Stimulated activated CD8-positive, alpha-beta memory T cell treated with anti-CD3 and anti-CD28 coated beads, Interleukin-4, amount 100 ng/mL, for 48 hours (primary cell): ENCODE measurements at places on chromosomes 2 and 18.

GRCh38 chr18:45962461-45962860, 4.7 kb downstream of the EPG5 start:
- no peak for DNase-seq

GRCh38 chr2:198811198-198811597, 646.5 kb downstream of the SATB2 start:
- no peak for DNase-seq

DNA sequence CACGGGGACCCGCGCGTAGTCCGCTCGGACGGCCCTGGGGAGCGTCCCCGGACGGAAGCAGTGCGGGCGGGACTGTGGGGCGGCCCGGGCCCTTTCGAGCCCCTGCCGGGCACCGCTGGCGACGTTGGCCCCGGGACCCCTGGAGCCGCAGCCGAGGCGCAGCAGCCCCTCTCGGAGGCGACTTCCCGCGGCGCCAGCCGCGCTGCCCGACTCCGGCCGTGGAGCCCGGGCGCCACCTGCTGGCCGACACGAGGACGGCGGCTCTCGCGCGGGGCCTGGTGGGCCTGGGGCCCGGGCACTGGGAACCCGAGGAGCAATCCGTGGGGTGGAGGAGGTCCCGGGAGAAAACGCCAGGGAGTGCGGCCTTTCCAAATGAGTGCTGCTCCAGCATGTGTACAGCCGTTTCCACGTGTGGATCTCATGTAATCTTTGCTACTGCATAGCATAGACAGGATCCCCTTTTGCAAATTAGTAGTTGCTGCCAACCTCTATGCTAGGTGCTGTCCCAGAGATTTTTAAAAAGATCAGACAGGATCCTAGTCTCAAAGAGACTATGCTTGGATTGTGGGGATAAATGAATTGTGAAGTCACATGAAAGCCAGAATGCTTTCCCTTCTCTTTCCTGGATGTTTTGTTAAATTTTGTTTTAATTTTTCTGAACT, 4.0 kb downstream of the ID2 start:
- peak; percentile 90 for DNase-seq

GRCh38 chr2:16037808-16038457, 97.6 kb downstream of the MYCN start:
- no peak for DNase-seq

GRCh38 chr18:49381267-49381845, 79.1 kb downstream of the DYM start:
- DNase-seq: no peak

DNA sequence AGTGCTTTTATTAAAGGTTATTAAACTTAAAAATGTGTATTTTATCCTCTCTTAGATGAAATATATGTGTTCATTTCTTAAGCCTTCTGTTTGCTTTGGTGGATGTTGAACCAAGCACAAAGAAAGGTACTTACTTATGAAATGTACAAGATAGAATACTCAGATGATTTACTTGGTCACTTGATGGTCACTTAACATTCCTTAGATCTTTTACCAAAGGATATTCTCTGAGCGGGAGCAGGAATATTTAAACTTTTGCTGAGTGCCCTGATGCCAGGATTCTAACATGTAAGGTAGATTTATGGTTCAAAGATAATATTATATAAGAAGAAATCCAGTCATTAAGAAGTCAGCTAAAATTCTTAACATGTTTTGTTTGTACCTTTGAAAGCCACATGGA, 193.5 kb upstream of the ZEB2 start:
- no peak for DNase-seq

DNA sequence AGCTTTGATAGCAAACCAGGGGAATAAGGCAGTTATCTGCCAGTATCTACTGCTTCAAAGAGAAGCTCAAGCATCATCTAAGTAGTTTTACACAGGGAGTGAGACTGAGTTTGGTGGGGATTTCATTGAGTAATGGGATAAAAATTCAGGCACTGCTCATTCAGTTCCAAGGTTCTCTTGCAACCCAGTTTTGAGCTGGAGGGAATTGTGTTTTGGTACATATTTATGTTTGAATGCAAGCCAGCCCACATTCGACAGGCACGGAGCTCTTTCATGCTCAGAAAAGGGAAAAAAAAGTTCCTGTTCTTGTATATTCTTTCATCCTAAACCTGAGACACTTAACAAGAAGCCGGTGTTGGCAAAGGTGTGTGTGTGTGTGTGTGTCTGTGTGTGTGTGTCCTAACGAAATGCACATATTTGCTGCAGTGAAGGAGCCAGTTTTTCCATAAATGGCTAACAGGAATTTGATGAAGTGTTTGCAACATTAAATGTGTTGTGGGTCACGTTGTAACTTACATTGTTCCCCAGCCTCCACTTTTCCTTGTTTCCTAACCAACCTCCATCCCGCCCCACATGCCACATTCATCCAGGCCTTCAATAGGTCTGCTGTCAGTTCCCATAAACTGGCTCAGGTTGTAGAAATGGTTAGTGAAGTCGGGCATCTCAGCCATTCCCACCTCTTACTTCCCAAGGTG, 311.1 kb downstream of the TXNL1 start:
- no peak for DNase-seq

DNA sequence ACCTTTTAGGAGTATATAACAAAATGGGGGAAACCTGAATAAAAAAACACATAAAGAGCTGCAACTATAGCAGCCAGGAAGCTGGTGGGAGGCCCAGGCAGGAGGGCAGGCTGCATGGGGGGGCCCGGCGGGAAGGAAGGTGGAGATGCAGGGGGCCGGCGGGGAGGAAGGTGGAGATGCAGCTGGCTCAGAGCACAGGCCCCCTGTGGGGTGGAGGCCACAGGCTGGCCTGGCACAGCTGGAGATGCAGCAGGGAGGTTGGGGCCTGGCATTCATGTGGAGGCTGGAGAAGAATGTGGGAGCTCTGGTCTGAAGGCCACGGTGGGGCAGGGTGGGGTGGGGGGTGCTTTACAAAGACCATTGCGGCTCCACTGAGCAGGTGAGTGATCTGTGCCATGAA, 31.4 kb downstream of the FAM228A start:
- DNase-seq: no peak

DNA sequence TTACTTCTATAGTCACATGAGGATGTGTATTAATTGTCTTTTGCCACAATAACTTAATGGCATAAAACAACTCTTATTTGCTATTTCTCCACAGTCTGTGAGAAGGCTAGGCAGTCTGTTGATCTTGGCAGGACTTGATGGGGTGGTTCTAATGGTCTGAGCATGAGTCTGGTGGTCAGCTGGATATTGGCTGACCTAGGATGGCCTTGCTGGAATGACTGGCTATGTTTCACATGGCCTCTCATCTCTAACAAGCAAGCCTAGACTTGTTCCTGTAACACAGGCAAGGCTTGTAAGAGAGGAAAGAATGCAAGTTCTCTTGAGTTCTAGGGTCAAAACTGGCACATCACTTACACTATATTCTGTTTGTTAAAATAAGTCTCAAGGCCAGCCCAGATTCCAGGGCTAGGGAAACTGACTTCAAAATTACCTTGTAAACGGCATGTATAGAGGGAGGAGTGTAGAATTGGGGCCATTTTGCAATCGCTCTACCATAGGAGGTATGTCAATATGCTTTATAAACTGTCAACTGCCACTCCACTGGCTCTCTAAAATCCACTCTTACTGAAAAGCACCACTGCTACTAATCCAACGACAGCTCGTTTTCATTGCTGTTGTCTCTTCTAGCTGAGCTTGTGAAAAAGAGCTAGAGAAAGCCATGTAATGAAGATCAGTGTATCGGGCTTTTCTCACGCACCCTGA, 325.0 kb upstream of the PKDCC start:
- DNase-seq: no peak

DNA sequence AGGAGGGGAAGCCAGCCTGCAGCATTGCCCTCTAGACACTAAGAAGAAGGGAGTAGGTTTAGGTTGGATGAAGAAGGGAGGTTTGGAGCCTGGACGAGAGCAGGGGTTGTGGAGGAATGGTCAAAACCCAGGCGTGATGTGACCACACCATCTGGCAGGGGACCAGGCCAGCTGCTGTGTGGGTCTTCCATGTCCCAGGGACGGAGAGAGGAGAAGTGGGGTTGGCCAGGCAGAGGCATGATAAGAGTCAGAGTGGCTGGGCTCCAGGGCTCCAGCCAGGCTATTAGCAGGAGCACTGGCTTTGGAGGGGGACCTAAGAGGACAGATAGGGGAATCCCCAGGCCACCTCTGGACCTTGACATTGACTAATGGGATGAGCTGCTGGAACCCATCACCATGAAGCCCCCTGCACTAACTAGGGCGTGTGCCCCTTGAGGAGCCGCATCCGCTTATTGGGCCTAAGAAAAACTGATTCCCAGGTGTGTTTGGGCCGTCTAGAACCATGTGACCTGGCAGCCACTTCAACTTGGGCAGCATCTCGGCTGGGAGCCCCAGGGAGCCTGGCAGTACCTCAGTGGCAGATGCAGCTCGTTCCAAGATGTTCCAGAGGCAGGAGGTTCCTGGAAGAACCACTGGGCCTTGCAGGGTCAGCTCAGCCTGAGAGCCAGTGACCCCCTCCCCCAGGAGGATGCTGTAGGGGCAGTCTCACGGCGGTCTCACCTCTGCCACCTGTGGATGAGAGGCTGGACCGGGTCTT, 235.1 kb downstream of the AGAP1 start:
- no peak for DNase-seq

DNA sequence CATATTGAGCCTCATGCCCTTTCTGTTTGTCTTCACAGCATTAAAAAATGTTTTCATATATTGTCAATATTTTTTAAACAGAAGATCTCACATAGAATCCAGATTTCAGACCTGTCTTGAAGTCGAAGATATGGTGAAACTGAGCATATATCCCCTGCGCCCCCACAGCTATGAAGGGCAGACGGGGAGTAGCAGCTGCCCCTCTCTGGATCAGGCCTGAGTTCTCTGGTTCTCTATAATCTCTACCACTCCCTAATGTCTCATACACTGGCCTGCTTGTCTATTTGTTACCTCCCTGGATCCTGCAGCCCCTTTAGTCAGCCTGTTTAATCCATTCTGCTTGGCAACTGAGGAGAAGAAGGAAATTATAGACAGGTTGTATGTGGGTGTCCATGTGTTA, 122.4 kb downstream of the LNPK start:
- DNase-seq: no peak

DNA sequence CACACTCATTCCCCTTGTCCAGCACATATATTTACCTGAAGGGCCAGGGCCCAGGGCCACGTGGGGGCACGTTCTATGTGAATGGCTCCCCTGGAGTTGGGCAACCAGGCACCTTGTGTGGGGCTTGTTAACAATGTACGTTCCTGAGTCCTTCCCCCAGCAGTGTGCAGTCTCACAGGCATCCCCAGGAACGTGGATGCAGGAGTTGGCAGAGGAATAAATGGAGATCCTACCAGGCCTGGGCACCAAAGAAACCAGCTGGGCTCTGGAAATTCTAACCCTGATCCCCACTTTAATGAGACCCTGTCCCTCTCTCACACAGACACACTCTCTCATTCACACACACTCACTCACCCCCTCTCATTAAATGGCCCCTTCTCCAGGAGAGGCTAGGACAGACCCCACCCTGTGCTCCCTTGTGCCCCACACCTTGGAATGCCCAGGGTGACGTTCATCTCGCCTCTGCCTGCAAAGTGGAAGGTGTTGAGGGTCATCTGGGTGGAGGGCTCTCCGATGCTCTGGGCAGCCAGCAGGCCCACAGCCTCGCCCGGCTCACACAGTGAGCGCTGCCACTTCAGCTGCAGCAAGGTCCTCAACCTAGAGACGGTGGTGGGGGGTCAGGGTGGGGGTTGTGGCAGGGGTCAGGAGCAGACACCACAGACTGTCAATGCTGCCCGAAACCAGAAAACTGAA, 65.6 kb downstream of the POLR1A start:
- DNase-seq: no peak

DNA sequence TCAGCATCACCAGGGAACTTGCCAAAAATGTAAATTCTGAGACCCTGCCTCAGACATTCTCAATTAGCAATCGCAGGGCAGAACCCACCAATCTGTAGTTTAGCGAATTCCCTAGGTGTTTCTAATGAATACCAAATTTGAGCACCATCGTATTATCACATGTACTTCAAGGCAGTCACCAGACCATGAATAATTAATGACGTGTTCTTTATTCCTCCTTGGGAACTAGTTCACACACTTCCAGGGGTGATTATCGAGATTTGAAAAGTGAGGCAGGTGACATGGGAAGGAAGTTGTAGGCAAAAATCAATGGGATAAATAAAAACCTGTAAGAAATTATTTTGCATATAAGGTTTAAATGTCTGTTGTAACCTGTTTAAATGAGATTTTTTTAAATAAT, 102.5 kb upstream of the CRIM1 start:
- DNase-seq: no peak

DNA sequence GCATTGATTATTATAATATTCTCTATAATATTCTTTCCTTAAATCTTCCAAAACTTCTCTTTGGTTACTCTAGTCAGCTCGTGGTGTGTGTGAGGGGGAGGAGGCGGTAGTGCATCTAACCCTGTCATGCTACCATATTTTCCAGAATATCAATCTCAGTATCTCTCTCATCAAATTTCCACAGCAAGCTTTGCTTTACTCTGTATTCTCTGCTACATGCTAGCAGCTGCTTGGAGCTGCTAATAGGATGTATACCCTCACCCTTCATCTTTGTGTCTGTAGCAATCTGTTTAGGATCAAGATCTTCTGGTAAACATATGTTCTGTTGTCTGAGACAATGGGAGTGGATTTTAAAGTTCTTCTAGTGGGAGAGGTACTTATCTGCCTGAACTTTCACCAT, 303.8 kb upstream of the KLHL14 start:
- DNase-seq: no peak

DNA sequence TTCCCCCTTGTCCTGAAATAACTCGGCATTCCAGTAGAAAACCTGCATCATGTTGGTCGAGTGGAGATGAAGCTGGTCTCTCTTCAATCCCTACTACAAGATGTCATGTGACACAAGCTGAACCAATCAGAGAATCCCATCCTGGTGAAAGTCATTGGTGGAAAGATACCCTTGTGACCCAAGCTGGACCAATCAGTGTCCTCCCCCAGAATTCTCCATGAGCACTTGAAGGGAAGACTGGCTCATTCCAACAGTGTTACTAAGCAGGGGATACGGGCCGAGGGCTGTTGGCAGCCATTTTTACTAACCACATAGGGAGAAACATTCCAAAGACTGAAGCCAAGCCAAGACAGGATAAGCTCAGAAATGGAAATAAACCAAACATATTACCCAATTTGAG, 298.3 kb downstream of the ICOS start:
- DNase-seq: no peak

DNA sequence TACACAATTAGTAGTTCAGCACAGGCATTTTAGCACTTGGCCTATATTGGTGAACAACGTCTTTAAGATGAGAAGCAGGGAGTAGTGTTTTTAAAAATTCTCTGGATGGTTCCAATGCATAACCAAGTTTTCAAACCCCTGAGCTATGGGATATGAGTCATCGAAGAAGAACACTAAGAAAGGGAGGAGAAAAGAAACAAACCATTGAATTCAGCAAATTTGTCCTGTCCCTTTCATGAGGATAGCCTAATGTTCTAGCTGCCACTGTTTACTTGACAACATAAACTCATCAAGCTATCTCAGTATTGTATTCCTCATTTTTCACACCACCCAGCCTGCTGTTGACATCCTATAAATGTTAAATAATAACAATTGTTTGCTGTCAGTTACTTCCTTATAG, 158.0 kb downstream of the BARD1 start:
- no peak for DNase-seq
